ENCODE measurements at places on chromosomes 5 and 9. TPM values are rescaled to one million over a fixed set of nuclear protein-coding genes. Genes with fewer than 3 reads are reported as not detected.
A peak's percentile ranks its signal among the peaks of the same experiment; 100 is the strongest.

TAF11L5 gene
- not detected for total RNA-seq

FOXI1 gene
- not detected for total RNA-seq

SLC12A7 gene
- 10.5 TPM for total RNA-seq

TRIM36 gene
- 6.1 TPM for total RNA-seq

GRCh38 chr5:61598126-61598525 lies 266.1 kb downstream of the ZSWIM6 start:
- DNase-seq = no peak

DNA sequence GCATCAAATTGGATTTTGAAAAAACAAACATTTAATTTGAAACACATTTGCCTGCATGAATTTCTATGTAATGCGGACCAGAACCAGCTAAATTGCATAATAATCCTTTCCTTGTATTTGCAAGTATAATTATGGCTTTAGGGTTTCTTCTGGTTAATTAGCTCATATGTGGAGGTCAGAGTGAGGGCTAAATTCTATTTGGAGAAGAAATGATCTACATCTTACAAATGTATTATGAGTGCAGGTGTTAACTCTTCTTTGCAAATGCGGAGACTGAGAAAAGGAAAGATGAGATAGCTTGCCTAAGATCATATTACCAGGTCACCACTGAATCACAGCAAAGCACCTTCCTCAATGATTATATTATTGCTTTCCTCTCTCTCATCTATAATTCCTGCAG lies 194.7 kb downstream of the CDH9 start:
- DNase-seq = no peak

DNA sequence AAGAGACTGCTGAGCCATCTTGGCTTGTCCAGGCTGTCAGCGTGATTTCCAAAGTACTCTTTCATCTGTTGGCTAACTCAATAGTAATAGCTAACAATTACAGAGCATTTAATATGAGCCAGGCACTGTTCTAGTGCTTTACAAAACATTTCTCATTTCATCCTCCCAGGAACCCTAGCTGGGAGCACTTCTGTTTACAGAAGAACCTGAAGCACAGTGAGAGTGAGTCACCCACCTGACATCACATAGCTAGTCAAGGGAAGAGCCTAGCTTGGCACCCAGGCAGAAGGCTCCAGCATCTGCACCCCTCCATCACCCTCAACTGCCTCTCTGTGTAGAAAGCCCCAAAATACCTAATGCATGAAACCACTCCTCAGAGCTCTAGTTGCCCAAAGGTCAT lies 57.5 kb upstream of the IQGAP2 start:
- DNase-seq = peak; percentile 8

- peak; percentile 76 for DNase-seq
These were observed 289.9 kb upstream of the SMC2 start for GRCh38 chr9:103804077-103804735.

GRCh38 chr9:19799784-19800183 lies 10.9 kb upstream of the SLC24A2 start:
- DNase-seq = no peak

GRCh38 chr5:163309914-163310313 lies 127.5 kb upstream of the CCNG1 start:
- DNase-seq = no peak

GRCh38 chr9:134922932-134923240 lies 5.2 kb upstream of the FCN1 start:
- DNase-seq = no peak

Measured in mammary epithelial cell (primary cell).